ENCODE measurements at places on chromosomes 5 and 9. TPM values are rescaled to one million over a fixed set of nuclear protein-coding genes. Genes with fewer than 3 reads are reported as not detected.

TMEM203 gene
- total RNA-seq, result 49.4 TPM

CDKN2B-AS1 gene
- total RNA-seq, result not detected

CAMK4 gene
- not detected for total RNA-seq

C5orf58 gene
- not detected for total RNA-seq

OCLN gene
- 9.7 TPM for total RNA-seq

PCDHGB2 gene
- total RNA-seq, result 0.15 TPM

CCNJL gene
- 14.3 TPM for total RNA-seq

RANBP3L gene
- not detected for total RNA-seq

WNK2 gene
- 3.1 TPM for total RNA-seq

ECSCR gene
- not detected for total RNA-seq

SLCO4C1 gene
- 0.04 TPM for total RNA-seq

SV2C gene
- total RNA-seq, result 0.02 TPM

DDX46 gene
- 90.0 TPM for total RNA-seq

TICAM2 gene
- total RNA-seq, result 1.3 TPM

RASEF gene
- 5.6 TPM for total RNA-seq

UNC5A gene
- 0.33 TPM for total RNA-seq
